GM10248 (cell line): ENCODE measurements at places on chromosomes 6 and 20.
A peak's percentile ranks its signal among the peaks of the same experiment; 100 is the strongest.

DNA sequence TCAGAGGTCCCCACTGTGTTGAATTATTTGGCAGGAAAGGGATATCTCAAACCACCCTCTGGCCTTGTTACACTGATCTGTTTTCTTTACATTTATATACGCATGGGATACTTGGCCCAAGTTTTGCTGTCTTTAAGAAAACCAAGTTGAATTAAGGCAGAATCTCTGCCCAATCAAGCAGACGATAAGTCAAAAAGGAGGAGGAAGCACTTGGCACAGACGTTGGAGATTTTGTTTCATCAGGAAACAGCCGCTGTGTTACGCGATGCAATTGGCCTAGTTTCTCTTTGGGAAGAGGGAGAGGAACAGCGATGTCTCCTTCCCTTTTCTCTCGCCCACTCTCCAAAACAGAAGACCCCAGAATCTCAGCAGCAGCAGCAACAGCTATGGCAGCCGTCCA lies 20.2 kb upstream of the NAA20 start:
- DNase-seq = no peak

GRCh38 chr6:24872779-24873178 lies 63.0 kb downstream of the RIPOR2 start:
- DNase-seq = no peak

GRCh38 chr20:34045930-34046725 lies 52.4 kb downstream of the RALY start:
- DNase-seq = no peak

GRCh38 chr6:10643201-10643651 lies 51.2 kb downstream of the C6orf52 start:
- DNase-seq = peak; percentile 27

- no peak for DNase-seq
These were observed 90.7 kb upstream of the SASH1 start for GRCh38 chr6:148251891-148252290.

- DNase-seq = no peak
These were observed 103.8 kb downstream of the KHDC1L start for GRCh38 chr6:73121421-73121993.

GRCh38 chr20:33377366-33377765 lies 24.0 kb downstream of the CDK5RAP1 start:
- DNase-seq = no peak

GRCh38 chr20:45091366-45091765 lies 9.6 kb downstream of the KCNS1 start:
- DNase-seq = no peak

- no peak for DNase-seq
These were observed 40.3 kb downstream of the NKAIN2 start for GRCh38 chr6:123844011-123844410.

- DNase-seq = no peak
These were observed 100.4 kb downstream of the TOX2 start for GRCh38 chr20:44014807-44015732.

GRCh38 chr6:8527818-8528217 lies 92.5 kb upstream of the SLC35B3 start:
- DNase-seq = no peak

- DNase-seq = no peak
These were observed 84.8 kb upstream of the PLEKHG1 start for GRCh38 chr6:150514806-150515380.

DNA sequence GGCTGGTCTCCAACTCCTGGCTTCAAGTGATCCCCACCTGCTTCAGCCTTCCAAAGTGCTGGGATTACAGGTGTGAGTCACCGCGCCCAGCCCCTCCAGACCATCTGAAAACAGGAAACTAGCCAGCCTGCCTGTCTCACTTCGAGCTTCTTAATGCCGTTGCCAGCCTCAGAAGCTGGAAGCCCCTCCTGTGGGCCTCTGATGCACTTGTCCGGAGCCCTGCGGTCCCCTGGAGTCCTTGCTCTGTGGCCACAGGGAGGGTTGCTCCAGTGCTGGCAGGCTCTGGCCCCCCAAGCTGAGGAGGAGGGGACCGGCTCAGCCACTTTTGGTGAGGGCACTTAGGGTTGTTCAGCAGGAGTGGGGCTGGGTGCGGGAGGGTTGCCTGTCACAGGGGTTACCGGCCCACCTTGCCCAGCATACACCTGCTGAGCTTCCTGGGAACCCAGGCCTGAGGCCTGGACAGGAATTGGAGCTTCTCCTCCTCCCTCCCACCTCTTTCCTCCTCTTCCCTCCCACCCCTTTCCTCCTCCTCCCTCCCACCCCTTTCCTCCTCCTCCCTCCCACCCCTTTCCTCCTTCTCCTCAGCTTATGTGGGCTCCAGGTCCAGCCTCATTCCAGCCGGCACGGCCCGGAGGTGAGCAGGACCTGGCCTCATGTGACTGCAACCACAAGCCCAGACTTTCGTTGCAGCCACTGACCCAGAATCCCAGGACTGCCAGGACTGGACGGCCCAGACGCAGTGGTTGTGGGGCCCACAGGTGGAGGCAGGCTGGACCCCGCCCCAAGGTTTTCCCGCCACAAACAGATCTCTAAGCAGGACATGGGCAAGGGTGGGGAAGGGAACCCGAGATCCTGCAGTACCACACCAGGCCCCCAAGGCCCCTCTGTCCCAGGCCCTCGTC lies 9.4 kb upstream of the BIRC7 start:
- DNase-seq = no peak

GRCh38 chr6:70380252-70380651 lies 33.1 kb upstream of the FAM135A start:
- DNase-seq = no peak
